ENCODE measurements at places on chromosomes 5 and 9.

DNA sequence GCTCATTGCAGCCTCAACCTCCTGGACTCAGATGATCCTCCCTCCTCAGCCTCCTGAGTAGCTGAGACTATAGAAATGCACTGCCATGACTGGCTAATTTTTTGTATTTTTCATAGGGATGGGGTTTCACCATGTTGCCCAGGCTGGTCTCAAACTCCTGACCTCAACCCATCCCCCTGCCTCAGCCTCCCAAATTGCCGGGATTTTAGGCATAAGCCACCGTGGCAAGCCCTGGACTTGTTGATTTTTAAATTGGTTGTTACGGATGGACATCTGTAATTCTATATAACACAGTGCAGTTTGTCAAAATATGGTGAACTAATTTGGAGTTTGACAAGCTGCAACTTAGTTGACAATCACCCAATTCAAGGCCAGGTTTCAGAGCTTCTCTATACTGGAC is 22.7 kb downstream of the SNX18 start:
- DNase-seq = no peak

GRCh38 chr5:158922816-158923215 is 176.9 kb downstream of the EBF1 start:
- no peak for DNase-seq

DNA sequence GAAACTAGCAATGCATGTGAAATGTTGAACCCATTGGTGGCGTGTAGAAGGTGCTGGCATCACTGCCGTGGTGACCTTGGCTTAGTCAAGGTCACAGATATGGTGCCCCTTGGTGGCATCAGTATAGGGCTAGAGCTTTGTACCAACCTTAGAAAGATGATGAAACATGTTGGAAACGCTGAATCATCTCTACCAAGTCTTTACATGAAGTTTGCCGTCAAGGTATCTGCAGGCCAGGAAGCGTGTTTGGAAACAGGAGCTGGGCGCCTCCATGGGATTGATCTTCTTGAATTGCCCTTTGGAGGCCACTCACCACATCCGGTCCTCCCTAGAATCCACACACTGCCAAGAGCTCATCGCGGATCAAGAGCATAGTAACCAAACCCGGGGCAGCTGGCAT is 16.9 kb upstream of the BOD1 start:
- DNase-seq = no peak

- DNase-seq = no peak
Observed at GRCh38 chr9:137116027-137116507, 1.5 kb upstream of the DPP7 start.

- no peak for DNase-seq
Observed at GRCh38 chr9:110290001-110290400, 33.7 kb upstream of the TXN start.

DNA sequence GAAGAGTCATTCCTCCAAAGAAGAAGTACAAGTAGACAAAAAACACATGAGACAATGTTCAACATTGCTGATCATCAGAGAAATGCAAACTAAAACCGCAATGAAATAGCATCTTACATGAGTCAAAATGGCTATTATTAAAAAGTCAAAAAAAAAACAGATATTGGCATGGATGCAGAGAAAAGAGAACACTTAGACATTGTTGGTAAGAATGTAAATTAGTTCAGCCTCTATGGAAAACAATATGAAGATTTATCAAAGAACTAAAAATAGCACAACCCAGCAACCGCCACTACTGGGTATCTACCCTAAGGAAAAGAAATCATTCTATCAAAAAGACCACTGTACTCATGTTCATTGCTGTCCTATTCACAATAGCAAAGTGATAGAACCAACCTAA is 157.5 kb downstream of the CHSY3 start:
- DNase-seq = no peak

GRCh38 chr9:124295159-124295794 is 37.5 kb downstream of the NEK6 start:
- no peak for DNase-seq

DNA sequence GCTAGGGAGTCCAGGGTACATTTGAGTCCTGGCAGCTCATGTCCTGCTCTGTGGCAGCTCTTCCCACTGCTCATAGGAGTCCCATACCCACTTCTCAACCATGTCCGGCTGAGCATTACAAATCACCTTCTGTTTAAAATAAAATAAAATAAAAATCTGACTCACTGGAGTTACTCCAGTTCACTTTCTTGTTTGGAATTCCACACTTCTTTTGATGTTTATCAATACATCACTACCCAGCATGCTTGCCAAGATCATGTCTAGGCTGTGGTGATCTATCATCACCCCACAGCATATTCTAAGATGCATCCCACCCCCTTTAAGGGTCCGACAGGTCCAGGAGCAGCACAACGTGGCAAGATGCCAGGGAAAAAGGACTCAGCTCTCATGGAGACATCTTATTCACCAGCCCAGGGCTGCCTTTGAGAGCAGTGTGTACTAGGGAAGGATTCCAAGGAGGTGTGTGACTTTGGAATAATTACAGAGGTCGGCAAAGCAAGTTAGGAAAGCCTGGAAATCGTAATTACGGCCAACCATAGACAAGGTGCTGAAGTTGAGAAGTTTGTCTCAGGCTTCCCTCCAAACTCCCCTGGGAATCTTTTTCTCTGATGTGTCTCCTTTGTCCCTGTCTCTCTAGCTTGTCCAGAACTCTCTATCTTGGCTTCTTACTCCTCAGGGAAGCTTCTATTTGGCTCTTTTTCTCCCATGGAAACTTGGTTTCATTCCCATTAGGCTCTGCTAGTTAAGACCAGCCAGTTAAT is 111.4 kb upstream of the SLC1A3 start:
- DNase-seq = no peak

- DNase-seq = peak; percentile 48
Observed at GRCh38 chr5:72387985-72388384, 67.8 kb downstream of the PTCD2 start.

GRCh38 chr5:13975246-13975645 is 30.8 kb upstream of the DNAH5 start:
- no peak for DNase-seq

GRCh38 chr5:83197326-83197967 is 120.1 kb downstream of the XRCC4 start:
- DNase-seq = no peak

DNA sequence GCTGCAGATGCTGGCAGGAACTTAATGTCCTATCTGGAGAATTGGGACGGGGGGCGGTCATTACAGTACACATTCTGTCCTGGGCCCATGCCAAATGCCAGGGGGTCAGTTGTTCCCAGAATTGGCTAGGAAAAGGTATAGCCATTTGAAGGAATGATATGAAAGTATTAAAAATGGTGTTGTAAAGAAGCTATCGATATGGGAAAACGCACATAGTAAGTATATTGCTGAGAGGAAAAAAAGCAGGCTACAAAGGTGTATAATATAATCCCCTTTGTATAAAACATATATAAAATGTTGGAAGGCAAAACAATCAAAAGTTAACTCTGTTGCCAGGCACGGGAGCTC is 450 bp upstream of the ARHGEF39 start:
- DNase-seq = no peak

- DNase-seq = peak; percentile 82
Observed at GRCh38 chr5:135127439-135128240, 93.6 kb upstream of the PITX1 start.

DNA sequence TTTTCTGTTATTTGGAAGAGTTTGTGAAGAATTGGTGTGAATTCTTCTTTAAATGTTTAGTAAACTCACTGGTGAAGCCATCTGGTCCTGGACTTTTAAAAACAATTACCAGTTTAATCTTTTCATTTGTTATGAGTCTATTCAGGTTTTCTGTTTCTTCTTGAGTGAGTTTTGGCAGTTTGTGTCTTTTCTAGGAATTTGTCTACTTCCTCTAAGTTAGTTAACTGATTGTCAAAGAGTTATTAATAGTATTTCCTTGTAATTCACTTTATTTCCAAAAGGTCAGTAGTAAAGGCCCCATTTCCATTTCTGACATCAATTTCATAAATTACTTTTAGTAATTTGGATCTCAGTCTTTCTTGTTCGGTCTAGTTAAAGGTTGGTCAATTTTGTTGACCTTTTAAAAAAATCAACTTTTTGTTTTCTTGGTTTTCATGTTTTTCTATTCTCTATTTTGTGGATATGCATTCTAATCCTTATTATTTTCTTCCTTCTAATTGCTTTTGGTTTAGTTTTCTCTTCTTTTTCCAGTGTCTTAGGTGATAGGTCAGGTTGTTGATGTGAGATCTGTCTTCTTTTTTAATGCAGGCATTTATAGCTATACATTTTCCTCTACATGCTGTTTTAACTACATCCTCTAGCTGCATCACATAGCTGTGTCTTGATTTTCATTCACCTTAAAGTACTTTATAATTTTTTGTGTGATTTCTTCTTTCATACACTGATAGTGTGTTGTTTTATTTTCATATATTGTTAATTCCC is 7.3 kb upstream of the SMIM3 start:
- DNase-seq = no peak

- DNase-seq = no peak
Observed at GRCh38 chr5:69404659-69405330, 10.1 kb upstream of the MARVELD2 start.

DNA sequence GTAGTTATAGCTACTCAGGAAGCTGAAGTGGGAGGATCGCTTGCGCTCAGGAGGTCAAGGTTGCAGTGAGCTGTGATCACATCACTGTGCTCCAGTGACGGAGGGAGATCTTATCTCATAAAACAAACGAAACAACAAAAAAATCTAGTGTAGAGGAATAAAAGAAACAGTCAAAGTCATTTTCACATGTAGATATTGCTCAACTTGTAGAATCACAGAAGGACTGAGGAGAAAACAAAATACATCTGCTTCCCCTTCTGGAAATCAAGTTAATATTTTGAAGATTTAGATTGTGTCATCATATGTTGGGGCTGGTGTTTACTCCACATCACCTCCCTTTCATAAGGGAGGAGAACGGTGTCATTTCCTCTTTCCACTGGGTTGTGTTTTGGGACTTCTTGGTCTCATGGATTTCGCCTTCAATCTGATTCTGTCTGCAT is 8.2 kb upstream of the SLC46A2 start:
- DNase-seq = no peak

DNA sequence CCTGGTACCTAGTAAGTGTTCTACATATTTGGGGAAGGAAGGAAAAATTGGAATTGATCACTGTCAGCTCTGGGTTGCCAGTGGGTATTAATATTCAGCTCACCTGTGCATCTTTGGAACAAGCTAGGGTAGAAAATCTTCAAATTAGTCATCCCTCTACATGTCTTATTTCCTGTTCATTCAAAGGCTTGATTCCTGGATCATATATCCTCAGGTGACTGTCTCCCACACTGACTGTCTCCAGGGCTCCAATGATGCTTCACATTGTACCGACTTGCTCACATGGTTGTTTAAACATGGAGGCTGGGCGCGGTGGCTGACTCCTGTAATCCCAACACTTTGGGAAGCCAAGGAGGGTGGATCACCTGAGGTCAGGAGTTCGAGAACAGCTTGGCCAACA is 11.6 kb upstream of the SUSD1 start:
- DNase-seq = no peak

DNA sequence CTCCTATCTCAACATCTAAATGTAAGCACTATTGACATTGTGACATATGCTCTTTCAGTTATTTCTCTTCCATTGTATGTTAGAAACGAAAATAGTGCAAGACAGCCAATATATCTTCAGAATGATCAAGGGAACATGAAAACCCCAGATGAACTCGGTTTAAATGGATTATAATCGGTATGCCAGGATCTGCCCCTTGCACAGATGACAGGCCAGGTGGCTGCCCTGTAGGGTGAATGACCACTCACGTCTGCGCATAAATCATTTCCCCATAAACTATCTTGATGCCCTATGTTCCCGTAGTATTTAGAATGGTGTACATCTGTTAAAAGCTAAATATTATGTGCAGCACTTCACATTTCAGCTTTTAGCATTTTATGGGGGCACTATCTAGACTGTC is 69.7 kb upstream of the RANBP3L start:
- DNase-seq = no peak

- DNase-seq = no peak
Observed at GRCh38 chr9:69542942-69543704, 129.0 kb downstream of the APBA1 start.

- DNase-seq = no peak
Observed at GRCh38 chr9:116592970-116593369, 94.1 kb upstream of the TRIM32 start.

DNA sequence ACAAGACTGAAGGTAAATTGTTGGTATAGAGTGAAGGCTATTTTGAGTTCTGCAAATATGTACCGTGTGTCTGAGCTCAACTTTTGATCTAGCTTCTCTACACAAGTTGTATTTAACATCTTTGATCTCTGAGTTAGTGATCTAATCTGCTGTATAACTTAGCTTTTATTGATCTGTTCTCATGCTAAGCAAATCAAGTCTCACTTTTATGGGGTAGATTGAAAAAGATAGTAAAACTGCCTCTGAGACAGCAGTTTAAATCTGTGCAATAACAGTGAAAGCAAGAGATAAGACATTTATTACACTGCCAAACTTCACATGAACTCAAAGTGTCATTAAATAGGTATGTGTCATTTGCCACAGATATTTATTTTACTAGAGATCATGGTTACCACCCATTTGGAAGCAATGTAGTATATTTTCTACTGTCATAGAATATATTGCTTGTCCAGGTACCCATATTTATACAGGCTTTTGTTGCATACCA is 477.3 kb downstream of the ISL1 start:
- no peak for DNase-seq

- DNase-seq = peak; percentile 32
Observed at GRCh38 chr5:14743601-14744295, 79.2 kb downstream of the OTULIN start.

DNA sequence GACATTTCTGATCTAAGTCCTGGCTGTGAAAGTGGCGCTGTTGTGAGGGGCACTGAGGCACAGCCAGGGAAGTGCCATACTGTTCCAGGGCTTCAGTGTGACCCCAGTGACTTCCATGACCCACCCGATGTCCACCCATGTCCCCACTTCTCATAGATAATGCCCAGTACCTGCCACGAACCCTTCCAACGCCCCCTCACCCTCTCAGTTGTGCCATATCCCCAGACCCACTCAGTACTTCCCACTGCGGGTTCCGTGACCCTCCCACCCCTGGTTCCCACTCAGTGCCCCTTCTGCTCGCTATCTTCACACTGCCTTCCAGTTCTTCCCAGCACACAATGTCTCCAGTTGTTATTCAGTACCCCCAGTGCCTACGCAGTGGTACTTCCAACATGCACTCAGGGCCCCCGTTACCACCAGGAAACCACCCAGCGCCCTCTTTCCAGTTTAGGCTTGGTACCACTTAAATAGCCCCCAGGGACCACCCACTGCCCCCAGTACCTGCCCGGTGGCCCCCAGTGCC is 30.7 kb upstream of the PSD2 start:
- DNase-seq = no peak

GRCh38 chr5:82031220-82032119 is 59.6 kb downstream of the ATG10 start:
- DNase-seq = no peak

- DNase-seq = no peak
Observed at GRCh38 chr5:116343961-116344360, 230.7 kb downstream of the SEMA6A start.

GRCh38 chr9:129609486-129610212 is 11.3 kb downstream of the C9orf50 start:
- DNase-seq = no peak

GRCh38 chr9:100641166-100641565 is 63.3 kb downstream of the CAVIN4 start:
- no peak for DNase-seq

GRCh38 chr9:84271921-84272556 is 68.5 kb downstream of the SLC28A3 start:
- DNase-seq = no peak

- no peak for DNase-seq
Observed at GRCh38 chr5:44953078-44953477, 144.3 kb downstream of the MRPS30 start.

- no peak for DNase-seq
Observed at GRCh38 chr5:109903061-109903460, 213.3 kb downstream of the MAN2A1 start.

All from AG04450 (cell line).